AG08396 (cell line): ENCODE measurements at places on chromosomes 2 and 18.
A peak's percentile ranks its signal among the peaks of the same experiment; 100 is the strongest.

GRCh38 chr18:46013484-46014189 lies 46.5 kb upstream of the EPG5 start:
- no peak for DNase-seq

GRCh38 chr2:218095853-218096252 lies 26.8 kb downstream of the RUFY4 start:
- DNase-seq, result no peak

GRCh38 chr2:48397281-48397680 lies 132.7 kb upstream of the STON1 start:
- DNase-seq, result no peak

- no peak for DNase-seq
Observed at GRCh38 chr2:195902857-195903256, 165.8 kb downstream of the DNAH7 start.

- DNase-seq, result peak; percentile 77
Observed at GRCh38 chr2:109173311-109174171, 44.5 kb downstream of the SH3RF3 start.

- DNase-seq, result no peak
Observed at GRCh38 chr2:205520311-205520710, 162.0 kb upstream of the NRP2 start.

GRCh38 chr2:215439404-215439803 lies 3.5 kb upstream of the FN1 start:
- DNase-seq, result no peak

DNA sequence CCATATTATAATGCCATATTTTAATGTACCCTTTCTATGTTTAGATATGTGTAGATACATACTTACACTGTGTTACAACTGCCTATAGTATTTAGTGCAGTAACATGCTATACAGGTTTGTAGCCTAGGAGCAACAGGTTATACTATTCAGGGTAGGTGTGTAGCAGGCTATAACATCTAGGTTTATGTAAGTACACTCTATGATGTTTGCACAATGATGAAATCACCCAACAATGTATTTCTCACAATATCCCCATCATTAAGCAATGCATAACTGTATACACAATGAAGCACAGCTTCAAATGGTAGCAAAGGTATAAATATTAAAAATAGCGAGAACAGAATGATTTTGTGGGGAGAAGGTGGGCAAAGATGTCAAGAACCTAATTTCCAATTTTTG lies 117.8 kb downstream of the DYM start:
- DNase-seq, result no peak

DNA sequence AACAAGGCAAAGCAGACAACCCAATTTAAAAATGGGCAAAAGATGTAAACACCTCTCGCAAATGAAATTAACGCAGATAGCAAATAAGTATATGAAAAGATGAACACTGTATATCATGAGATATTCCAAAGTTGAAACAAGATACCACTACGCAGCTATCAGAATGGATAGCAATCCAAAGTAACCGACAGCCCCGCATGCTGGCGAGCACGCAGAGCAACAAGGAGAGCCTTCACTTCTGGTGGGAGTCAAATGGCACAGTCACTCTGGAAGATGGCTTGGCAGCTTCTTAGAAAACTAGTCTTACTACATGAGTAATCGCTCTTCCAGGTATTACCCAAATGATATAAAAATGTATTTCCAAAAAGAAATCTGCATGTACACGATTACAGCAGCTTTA lies 1.4 kb downstream of the NDUFA10 start:
- DNase-seq, result no peak

- no peak for DNase-seq
Observed at GRCh38 chr2:111633643-111634042, 250.3 kb downstream of the ANAPC1 start.

- DNase-seq, result no peak
Observed at GRCh38 chr2:60522462-60522861, 31.0 kb downstream of the BCL11A start.

GRCh38 chr2:218985021-218985324 lies at the start of gene FEV:
TSS of gene FEV (minus strand) at chr2:218985184. CDS start at chr2:218985075, 109 bp downstream.
- no peak for DNase-seq

DNA sequence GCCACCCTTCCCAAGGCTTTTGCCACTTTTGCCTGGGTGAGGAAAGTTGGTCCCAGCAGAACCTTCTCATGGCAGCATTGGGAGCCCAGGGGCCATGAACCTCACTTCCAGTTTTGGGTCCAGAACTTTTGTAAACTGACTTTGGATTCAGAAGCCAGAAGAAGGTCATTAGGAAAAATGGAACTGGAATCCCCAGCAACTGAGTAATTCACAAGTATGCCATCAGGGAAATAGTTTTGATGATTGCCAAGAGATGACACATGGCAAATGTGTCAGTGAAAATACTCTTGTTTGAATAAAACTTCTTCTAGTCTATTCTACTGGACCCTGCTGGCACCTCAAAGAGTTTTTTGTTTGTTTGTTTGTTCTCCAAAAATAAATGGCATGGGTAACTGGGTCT lies 203.7 kb downstream of the SETBP1 start:
- peak; percentile 18 for DNase-seq

GRCh38 chr2:30491225-30491624 lies 44.2 kb downstream of the LCLAT1 start:
- DNase-seq, result no peak

DNA sequence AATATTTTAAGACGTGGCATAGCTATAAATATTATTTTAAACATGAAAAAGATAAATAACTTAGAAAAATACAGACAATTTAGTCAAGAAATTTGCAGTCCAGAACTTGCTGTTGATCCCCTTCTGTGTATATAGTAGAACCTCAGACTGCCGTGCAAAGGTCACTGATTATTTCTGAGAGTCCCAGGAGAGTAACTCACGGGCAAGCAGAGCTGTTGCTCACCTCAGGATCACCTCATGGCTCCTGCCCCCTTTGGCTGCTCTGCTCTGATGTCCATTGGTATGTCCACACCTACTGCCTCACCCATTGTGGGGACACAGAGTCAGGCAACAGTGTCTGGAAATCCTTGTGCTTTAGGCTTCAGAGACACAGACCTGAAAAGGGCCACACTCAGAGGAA lies 392.9 kb upstream of the CELF4 start:
- DNase-seq, result no peak

DNA sequence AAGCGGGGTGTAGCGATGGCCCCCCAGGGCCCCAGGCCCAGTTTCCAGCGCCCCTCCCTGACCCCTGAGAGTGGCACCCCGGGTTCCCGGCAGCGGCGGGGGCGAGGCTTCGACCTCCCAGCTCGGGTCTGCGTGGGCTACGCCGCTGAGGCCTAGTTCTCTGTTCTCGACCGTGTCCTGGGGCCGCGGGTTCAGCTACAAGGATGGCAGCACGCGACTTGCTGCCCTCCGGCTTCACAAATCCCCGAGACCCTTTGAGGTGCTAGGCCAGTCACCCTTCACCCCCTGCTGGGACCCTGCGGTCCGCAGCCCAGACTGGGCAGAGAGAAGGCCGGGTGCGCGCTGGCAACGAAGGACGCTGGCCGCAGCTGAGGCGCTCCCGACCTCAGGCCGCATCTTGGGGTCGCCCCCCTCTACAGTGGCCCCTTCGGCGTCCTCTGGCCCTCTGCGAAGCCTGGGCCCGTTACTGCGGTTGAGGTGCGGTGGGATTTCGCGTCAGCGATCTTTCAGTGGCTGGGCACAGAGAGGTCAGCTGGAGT lies 1.2 kb downstream of the OTX1 start:
- DNase-seq, result no peak

GRCh38 chr18:12362473-12363174 lies 14.4 kb downstream of the AFG3L2 start:
- DNase-seq, result no peak

- no peak for DNase-seq
Observed at GRCh38 chr2:17637131-17637906, 96.8 kb downstream of the VSNL1 start.

DNA sequence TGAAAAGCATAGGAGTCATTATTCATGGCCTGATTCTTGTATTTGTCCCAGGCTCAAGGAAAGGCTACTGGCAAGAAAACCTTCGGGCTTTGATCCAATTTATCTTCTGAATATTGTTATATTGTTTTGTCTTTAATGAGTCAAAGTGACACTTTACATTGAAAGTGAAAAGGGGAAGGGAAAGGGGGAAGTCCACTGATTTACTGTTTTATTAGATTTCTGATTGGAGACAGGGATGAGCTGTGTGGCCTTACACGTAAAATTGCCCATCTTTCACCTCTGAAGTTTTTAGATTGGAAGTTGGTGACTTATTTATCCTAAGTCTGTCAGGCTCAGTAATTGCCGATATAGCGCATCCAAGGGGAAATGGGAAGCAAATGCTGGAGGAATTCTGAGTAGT lies 843.8 kb upstream of the LRRTM1 start:
- DNase-seq, result no peak

DNA sequence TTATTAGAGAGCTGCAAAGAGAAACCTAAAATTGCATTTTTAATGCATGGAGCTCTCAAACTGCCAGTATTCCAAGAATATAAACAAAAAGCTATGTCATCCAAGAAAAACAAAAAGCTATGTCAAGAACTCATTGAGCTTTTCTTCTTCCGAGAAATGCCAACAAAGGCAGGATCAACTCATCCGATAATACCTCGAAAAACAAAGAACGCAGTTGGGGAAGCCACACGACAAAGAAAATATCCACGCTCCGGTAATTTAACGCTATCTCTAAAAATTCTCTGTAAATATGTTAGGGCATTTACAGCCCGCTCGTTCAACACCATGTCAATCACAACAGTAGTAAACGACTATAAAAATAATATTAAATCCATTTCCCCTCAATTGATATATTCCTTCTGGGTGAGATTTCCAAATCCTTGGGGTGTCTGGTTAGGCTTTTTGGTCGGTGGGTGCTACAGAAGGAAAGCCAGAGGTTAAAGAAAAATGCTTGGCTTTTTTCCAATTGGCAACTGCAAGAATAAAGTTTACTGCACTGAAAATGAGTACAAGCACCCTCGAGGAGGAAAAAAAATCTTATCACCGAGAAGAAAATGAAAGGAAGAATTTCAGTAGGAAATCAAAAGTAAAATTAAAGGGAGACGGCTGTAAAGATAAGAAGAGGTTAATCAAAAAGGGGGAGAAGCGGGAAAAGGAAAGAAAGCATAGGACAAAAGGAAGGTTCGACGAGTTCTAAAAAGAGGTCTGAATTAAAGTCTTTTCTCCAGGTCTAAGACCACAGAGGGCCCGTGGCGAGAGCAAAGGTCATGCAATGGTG lies 856 bp downstream of the TIA1 start:
- no peak for DNase-seq

DNA sequence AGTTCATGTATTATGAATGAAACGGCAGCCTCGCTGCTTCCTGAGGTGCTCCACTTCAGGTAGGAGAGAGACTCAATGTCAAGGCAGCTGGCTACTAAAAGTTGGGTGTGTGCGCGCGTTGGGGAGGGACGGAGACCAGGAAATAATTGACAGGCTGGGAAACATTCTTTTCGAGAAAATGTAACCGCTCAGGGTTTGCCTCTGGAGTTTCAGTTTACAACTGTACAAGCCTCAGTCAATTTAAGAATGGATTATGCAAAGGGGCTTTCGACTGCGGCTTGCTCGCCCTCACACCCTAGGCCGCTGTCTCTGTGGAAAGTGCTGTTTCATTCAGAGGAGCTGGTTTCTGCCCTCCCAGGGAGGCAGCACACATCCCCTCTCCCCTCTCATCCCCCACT lies 4.4 kb upstream of the SPRED2 start:
- peak; percentile 43 for DNase-seq

GRCh38 chr2:161085149-161085548 lies 75.1 kb upstream of the TANK start:
- no peak for DNase-seq

DNA sequence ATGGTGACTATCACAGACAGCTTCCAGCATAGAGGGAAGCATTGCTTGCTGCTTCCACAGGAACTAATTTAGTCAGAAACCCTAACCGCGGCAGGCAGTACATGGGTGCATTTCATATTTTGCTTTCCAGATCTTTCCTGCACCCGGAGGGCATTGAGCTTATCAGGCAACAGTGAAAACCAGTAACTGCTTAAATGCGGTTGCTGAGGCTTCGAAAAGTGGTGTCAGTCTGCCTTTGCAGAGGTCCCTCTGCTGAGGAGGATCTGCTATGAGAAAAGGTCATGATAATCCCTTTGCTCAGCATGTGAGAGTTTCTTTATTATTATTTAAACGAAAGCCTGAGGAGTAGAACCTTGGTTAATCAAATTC lies 44.6 kb upstream of the ROCK2 start:
- no peak for DNase-seq

DNA sequence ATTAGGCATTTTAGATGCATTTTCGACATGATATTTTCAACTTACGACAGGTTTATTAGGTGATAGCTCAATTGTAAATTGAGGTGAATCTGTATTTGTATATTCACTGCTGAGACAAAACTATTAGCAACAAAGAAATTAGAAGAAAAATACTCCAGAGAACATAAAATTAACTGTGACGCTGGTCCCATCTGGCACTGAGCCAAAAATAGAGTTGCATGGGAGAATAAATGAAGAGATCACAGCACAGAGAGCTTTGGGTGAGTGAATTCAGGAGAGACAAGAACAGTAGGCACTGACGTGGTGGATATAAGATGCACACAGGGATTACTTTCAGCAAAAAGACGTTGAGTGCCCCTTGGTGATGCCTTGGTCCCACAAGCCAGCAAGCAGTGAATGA lies 306.2 kb upstream of the RAB6C start:
- DNase-seq, result no peak

- peak; percentile 56 for DNase-seq
Observed at GRCh38 chr2:88190808-88191721, 20.9 kb downstream of the THNSL2 start.

- peak; percentile 68 for DNase-seq
Observed at GRCh38 chr2:231687133-231687852, 21.0 kb upstream of the PTMA start.

DNA sequence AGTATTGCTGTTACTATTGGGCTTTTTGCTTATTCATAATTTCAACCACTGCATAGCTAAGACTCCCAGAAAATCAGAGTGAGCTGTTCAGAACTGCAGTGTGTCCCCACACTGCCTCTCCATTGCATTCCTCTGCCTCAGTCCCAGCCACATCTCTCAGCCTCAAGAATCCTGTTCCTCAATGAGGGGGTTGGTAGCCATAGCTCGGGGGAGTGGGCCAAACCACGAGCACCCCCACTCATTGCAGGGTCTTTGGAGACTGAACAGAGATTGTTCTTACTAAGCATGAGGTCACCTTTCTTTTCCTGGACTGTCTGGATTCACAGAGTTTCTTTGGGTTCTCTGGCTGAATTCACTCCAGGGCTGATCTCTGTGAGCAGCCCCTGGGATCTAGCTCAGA lies 161.1 kb downstream of the GFPT1 start:
- no peak for DNase-seq

GRCh38 chr18:79400091-79400590 lies 4.4 kb downstream of the NFATC1 start:
- peak; percentile 81 for DNase-seq

DNA sequence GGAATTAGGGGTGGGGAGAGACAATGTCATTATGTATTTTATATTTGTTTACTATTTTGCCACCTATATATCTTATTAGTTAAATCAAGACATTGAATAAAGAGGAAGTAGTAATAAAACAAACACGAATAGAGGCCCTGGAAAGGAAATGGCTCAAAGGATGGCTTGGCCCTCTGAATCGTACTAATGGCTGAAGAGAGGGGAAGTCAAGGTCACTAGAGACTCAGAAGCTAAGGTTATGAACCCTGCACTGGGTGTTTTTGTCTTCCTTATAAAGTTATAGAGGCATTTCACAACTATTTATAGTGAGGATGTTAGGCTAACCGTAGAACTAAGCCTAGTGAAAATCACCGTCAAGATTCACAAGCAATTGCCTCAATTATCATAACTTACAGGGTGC lies 685.9 kb downstream of the ARHGAP15 start:
- no peak for DNase-seq

- DNase-seq, result no peak
Observed at GRCh38 chr2:47558116-47558767, 155.3 kb downstream of the MSH2 start.
